ENCODE measurements at places on chromosomes 3 and 15. TPM values are rescaled to one million over a fixed set of nuclear protein-coding genes. Genes with fewer than 3 reads are reported as not detected.

- no peaks in the 10 kb centered on the region for H3K4me1 ChIP-seq
- no peaks in the 10 kb centered on the region for H3K27me3 ChIP-seq
- no peak overlapping the region for H3K27ac ChIP-seq
- H3K36me3 ChIP-seq: no peaks in the 10 kb centered on the region
Measured at GRCh38 chr3:165339753-165340152, 143.6 kb upstream of the SLITRK3 start.

DNA sequence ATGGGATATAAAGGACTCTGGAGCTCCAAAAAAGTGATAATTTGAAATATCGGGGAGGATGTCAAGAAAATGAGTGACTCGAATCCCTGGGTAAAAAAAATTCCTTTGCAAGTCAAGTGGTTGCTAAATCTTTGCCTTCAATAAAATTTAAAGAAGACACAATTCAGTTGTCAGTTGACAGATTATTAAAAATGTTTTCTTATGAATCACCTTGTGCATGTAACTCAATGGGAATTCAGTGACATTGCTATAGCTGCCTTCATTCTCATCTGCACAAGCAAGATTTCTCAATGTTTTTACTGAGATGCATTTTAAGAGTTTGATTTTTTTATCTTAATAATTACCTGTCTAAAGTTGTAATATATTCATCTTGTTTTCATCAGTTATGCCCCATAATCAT lies 264.0 kb upstream of the IL12A start:
- no peaks in the 10 kb centered on the region for H3K4me1 ChIP-seq
- DNase-seq: no peak
- H3K27me3 ChIP-seq: peaks cover 5% of the 10 kb centered on the region
- no peaks in the 10 kb centered on the region for H3K36me3 ChIP-seq
- H3K27ac ChIP-seq: no peak overlapping the region

DNA sequence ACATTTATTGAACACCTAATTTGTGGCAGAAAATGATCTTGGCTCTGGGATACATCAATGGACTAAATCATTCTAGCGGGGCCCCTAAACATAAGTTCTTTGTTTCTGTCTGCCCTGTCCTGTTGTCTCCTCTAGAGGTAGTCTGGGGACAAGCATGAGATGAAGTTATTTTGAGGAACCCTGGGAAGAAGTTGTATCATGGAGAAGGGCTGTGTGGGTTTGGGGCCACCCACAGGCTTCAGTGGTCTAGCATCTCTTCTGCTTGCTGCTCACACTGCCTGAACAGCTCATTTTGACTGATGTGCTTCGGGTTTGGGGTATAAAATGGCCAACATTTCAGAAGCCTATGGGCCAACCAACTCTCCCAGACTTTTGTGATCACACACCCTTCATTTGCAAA lies 50.3 kb upstream of the OSBPL11 start:
- no peaks in the 10 kb centered on the region for H3K36me3 ChIP-seq
- H3K4me1 ChIP-seq: no peaks in the 10 kb centered on the region
- DNase-seq: no peak
- H3K27me3 ChIP-seq: no peaks in the 10 kb centered on the region

DNA sequence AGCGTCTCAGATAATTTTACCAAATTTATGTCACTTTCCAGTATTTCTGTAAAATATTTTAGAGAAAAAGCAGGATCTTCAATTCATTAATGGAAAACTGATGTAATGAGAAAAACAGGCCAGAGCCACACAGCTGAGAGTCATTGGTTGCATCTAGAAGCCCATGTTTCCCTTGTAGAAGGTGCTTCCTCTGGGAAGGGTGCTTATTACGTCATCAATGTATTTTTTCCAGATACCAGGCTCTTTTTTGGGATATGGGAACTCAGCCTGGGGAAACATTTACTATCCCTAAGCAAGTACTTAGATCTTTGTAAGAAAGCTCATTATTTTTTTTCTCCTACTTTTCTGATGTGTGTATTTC lies 89.1 kb upstream of the PHLDB2 start:
- no peaks in the 10 kb centered on the region for H3K27me3 ChIP-seq
- H3K36me3 ChIP-seq: no peaks in the 10 kb centered on the region
- no peaks in the 10 kb centered on the region for H3K4me1 ChIP-seq
- H3K27ac ChIP-seq: no peak overlapping the region

DNA sequence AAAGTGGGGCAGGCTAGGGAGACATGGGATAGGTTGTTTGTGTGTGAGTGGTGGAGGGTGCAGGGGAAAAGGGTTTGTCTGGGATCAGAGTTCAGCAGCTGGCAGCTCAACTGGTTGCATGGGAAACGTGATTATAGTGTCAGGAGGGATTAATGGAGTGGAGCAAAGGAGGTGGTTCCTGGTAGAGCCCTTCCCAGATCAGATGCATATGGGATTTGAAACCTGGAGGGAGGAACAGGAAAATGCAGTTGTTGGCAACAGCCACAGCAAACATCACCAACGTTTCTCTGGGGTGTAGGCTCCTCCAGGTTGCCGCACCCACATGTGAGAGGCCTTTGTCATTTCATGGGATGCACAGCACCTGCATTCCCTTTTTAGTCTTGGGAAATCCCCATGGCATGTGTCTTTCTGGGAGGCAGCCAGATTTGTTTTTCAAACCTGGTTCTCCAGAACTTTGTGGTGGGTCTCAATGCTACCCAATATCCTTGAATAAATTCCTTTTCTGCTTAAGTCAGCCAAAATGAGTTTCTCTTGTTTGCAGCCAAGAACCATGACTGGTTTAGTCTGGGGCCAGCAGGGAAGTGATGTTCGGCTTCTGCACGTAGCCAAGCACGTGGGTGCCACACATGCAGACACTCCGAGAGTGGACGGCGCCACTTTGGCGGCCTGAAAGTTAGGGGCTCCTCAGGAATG lies 61.3 kb downstream of the BDH1 start:
- no peak for DNase-seq
- H3K27ac ChIP-seq: peak overlapping the region; percentile 72
- no peaks in the 10 kb centered on the region for H3K27me3 ChIP-seq
- H3K4me1 ChIP-seq: peaks cover 27% of the 10 kb centered on the region

- no peaks in the 10 kb centered on the region for H3K4me1 ChIP-seq
- peaks cover 14% of the 10 kb centered on the region for H3K36me3 ChIP-seq
- no peak for DNase-seq
- H3K4me3 ChIP-seq: no peak overlapping the region
- no peaks in the 10 kb centered on the region for H3K27me3 ChIP-seq
Measured at GRCh38 chr3:130702985-130703384, 43.6 kb downstream of the PIK3R4 start.

DNA sequence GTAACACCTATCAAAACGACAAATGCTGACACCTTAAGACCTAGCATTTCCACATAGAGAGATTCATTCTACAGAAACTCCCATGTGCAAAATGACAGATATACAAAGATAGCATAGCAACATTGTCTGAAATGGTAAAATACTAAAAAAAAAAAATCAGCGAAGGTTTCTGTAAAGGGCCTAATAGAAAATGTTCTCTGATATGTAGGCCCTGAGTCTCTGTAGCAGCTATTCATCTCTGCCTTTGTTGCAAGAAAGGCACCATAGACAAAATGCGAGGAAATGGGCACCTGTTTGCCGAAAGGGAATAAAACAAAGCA lies 631 bp upstream of the MFGE8 start:
- no peaks in the 10 kb centered on the region for H3K27me3 ChIP-seq
- H3K27ac ChIP-seq: peak overlapping the region; percentile 62
- peaks cover 13% of the 10 kb centered on the region for H3K4me1 ChIP-seq
- peak overlapping the region; percentile 62 for H3K4me3 ChIP-seq
- DNase-seq: no peak

GRCh38 chr3:175105066-175105465 lies 245.9 kb downstream of the NAALADL2 start:
- no peaks in the 10 kb centered on the region for H3K36me3 ChIP-seq
- no peak overlapping the region for H3K27ac ChIP-seq
- H3K4me1 ChIP-seq: no peaks in the 10 kb centered on the region
- no peaks in the 10 kb centered on the region for H3K27me3 ChIP-seq

GRCh38 chr3:120449701-120450599 lies 842 bp downstream of the FSTL1 start:
- no peaks in the 10 kb centered on the region for H3K27me3 ChIP-seq
- DNase-seq: peak; percentile 70
- H3K4me1 ChIP-seq: peaks cover 18% of the 10 kb centered on the region
- no peaks in the 10 kb centered on the region for H3K36me3 ChIP-seq

- no peak for DNase-seq
- no peak overlapping the region for H3K4me3 ChIP-seq
Measured at GRCh38 chr3:28139288-28139687, 102.1 kb upstream of the CMC1 start.

GRCh38 chr3:133833267-133833666 lies 27.7 kb downstream of the SRPRB start:
- H3K4me3 ChIP-seq: no peak overlapping the region
- DNase-seq: no peak
- no peaks in the 10 kb centered on the region for H3K36me3 ChIP-seq
- H3K27me3 ChIP-seq: no peaks in the 10 kb centered on the region
- H3K27ac ChIP-seq: no peak overlapping the region

- H3K4me1 ChIP-seq: no peaks in the 10 kb centered on the region
- peaks cover 44% of the 10 kb centered on the region for H3K27me3 ChIP-seq
- DNase-seq: no peak
- no peak overlapping the region for H3K4me3 ChIP-seq
- H3K27ac ChIP-seq: no peak overlapping the region
Measured at GRCh38 chr15:52292780-52293392, 2.7 kb downstream of the MYO5C start.

DNA sequence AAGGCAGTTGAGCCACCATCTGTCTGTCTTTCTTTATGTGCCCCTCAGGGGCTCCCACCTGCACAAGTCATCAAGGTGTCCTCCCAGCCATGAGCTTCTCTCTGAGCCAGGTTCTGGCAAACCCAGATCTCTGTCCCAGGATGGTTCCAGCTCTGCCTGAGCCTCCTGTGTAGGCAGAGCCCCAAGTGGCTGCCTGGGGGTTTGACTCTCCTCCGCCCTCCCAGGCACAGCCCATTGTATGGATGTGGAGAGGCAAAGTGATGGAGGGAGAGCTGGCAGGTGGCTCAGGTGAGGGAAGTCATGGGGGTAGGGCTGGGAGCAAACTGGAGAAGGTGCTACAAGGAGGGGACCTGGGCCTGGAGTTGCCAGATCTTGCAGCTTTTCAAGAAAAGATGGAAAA lies 56.9 kb downstream of the GRIP2 start:
- no peaks in the 10 kb centered on the region for H3K27me3 ChIP-seq
- no peak overlapping the region for H3K27ac ChIP-seq
- no peak overlapping the region for H3K4me3 ChIP-seq
- no peaks in the 10 kb centered on the region for H3K4me1 ChIP-seq
- peaks cover 25% of the 10 kb centered on the region for H3K36me3 ChIP-seq

DNA sequence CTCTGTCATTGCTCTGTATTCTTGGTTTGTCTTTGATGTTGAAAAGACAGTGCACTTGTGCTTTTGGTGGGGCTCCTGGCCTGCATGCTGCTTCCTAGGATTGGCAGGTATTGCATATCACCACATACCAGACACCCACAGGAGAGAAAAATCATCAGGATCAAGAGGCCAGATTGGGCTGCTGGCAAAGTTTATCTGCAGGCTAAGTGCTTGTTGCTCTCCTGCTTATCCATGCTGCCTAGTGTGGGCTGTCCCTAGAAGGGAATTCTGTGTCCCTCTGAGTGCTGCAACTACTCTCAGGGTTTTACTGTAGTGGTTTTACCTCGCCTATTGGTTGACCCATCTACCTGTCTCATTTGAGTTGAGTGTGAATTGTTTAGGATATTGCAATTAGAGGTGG lies 833 bp upstream of the SLC22A13 start:
- no peaks in the 10 kb centered on the region for H3K4me1 ChIP-seq
- no peak overlapping the region for H3K4me3 ChIP-seq
- no peak for DNase-seq
- H3K36me3 ChIP-seq: no peaks in the 10 kb centered on the region
- H3K27ac ChIP-seq: no peak overlapping the region

The LSM3 gene
- total RNA-seq: 29.4 TPM

The FOXB1 gene
- not detected for total RNA-seq

The CCR1 gene
- not detected for total RNA-seq

The THAP10 gene
- 6.6 TPM for total RNA-seq

The A4GNT gene
- not detected for total RNA-seq

The EIF4E3 gene
- 3.1 TPM for total RNA-seq

Measured in A673 (cell line).